ENCODE measurements at places on chromosomes 12 and 14. TPM values are rescaled to one million over a fixed set of nuclear protein-coding genes. Genes with fewer than 3 reads are reported as not detected.

RNASE2 gene
- total RNA-seq, result not detected

RTL1 gene
- total RNA-seq, result not detected

MYO1H gene
- not detected for total RNA-seq

KRT83 gene
- not detected for total RNA-seq

TGM1 gene
- total RNA-seq, result 8.7 TPM

EXD2 gene
- 10.4 TPM for total RNA-seq

DNA sequence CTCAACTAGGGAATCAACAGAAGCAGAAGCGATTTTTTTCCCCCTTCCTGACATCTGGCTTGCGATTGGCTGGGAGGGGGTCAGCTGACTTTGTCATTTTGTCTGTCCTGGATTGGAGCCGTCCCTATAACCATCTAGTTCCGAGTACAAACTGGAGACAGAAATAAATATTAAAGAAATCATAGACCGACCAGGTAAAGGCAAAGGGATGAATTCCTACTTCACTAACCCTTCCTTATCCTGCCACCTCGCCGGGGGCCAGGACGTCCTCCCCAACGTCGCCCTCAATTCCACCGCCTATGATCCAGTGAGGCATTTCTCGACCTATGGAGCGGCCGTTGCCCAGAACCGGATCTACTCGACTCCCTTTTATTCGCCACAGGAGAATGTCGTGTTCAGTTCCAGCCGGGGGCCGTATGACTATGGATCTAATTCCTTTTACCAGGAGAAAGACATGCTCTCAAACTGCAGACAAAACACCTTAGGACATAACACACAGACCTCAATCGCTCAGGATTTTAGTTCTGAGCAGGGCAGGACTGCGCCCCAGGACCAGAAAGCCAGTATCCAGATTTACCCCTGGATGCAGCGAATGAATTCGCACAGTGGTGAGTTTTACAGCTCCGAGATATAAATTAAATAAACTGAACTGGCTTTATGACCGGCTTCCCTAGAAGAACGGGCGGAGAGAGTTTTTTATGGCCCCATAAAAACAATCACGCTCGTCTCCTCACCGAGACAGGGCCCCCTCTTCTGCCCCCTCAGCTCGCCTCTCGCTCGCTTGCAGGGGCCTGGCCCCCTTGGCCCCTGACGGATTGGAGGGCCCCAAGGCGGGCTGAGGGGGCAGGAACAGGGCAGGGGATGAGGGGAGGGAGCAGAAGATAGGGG lies at the start of gene HOXC6:
Gene HOXC6 (plus strand): TSS at position 127 of the 888 bp plus-strand sequence. CDS start 82 bp downstream, at position 209.
- no peak for DNase-seq

- no peak for DNase-seq
Observed at GRCh38 chr14:34355584-34356263, 106.3 kb downstream of the SPTSSA start.

- DNase-seq, result no peak
Observed at GRCh38 chr14:61250063-61250462, 31.1 kb downstream of the TMEM30B start.

DNA sequence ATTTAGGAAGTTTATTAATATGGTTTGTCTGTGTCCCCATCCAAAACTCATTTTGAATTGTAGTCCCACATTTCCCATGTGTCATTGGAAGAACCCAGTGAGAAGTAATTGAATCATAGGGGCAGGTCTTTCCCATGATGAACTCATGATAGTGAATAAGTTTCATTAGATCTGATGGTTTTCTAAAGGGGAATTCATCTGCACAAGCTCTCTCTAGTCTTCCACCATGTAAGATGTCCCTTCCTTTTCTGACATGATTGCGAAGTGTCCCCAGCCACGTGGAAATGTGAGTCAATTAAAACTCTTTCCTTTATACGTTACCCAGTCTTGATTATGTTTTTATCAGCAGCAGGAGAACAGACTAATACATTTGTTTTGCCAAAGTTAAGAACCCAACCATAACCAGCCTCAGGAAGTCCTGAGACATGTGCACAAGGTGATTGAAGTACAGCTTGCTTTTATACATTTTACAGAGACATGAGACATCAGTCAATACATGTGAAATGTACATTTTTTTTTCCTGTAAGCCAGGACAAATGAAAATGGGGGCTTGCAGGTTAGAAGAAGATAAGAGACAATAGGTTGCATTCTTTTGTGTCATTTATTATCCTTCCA lies 1136.7 kb downstream of the TMEM121 start:
- DNase-seq, result no peak

- DNase-seq, result no peak
Observed at GRCh38 chr12:66092559-66093269, 37.8 kb downstream of the LLPH start.

DNA sequence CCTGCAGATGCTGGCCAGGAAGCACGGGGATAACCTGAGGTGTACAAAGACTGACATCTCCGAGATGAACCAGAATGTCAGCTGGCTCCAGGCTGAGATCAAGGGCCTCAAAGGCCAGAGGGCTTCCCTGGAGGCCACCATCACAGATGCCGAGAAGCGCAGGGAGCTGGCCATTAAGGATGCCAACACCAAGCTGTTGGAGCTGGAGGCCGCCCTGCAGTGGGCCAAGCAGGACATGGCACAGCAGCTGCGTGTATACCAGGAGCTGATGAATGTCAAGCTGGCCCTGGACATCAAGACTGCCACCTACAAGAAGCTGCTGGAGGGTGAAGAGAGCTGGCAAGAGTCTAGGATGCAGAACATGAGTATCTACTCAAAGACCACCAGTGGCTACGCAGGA lies 380.0 kb upstream of the USP15 start:
- no peak for DNase-seq

- DNase-seq, result no peak
Observed at GRCh38 chr12:90939382-90939781, 15.6 kb downstream of the CCER1 start.

DNA sequence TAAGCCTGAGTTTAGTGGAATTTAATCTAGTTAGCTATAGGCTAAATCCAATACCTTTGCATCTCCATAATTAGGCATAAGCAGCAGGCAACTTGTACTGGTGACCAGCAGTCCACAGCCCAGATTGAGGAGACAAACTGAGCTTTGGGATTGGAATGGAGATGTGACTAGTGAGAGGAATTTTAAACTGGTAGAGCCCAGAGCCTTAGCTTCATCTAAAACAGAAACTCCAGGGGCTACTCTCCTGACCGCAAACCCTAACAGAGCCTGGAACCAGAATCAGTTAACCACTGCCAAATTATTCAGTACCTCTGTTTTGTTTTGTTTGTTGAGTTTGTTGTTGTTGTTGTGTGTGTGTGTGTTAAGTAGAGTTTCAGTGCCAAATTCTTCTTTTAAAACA lies 53.2 kb downstream of the TSPAN19 start:
- no peak for DNase-seq

- DNase-seq, result no peak
Observed at GRCh38 chr12:65500091-65500900, 221.8 kb downstream of the MSRB3 start.

DNA sequence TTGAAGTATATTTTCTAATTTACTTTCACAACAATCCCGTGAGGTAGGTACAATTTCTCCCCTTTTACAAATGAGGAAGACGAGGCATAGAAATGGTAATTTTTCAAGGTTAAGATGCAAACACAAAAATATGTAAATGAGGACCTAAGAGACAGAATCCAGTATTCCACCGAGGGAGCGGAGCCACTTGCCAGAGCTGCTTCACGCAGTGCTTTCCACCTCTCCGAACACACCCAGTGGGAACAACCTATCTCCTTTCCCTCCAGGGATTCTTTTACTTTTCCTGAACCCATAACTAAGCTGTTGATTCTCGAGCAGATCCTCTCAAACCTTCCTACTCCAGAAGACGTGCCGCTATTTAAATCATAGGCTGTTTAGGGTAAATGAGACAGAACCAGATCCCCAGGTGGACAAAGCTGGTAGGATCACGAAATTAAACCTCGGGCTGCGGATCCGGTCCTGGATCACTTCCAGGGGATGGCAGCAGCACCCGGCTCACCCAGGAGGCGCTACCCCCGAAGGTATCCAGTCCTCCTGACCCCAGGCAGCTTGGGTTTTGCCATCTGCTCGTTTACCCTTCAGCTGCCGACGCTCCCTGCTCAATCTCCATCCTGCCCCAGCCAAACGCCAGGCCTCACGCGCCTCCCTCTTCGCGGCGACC lies 1.5 kb downstream of the DDHD1 start:
- DNase-seq, result no peak

DNA sequence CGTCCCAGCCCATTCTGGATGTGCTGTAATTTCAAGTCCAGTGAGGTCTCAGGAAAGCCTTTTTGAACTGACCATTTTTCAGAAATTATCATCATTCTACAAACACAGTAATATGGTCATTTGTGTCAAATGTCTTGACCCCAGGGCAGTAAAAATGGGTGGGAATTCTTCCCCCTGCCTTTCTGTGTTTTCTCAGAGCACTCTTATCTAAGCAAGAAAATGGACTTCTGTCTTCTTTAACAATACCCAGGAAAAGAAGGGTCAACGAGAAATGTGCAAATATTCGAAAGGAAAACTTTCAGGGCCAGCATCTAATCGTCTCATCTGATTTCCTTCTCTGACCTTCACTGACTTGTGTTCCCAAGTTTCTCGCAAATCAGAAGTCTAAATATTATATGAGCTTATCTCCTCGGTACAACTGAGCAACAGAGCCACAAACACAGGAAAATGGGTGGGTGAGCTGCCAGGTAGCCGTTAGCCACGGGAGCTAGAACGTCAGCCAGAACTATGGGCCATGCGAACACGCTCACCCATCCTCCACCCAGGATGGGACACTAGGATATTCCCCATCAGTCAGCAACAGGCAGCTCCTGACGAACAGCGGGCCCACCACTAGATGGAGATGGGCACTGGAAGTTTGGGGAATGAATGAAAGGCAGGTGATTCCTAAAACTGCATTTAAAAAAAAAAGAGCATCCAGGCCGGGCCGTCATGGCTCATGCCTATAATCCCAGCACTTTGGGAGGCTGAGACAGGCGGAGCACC lies 57.1 kb downstream of the VWF start:
- no peak for DNase-seq

GRCh38 chr14:20610002-20610765 lies 19.0 kb upstream of the RNASE12 start:
- peak; percentile 72 for DNase-seq

- DNase-seq, result no peak
Observed at GRCh38 chr12:84058136-84058535, 854.5 kb downstream of the SLC6A15 start.

GRCh38 chr14:54325766-54326165 lies 71.0 kb upstream of the CDKN3 start:
- DNase-seq, result no peak

DNA sequence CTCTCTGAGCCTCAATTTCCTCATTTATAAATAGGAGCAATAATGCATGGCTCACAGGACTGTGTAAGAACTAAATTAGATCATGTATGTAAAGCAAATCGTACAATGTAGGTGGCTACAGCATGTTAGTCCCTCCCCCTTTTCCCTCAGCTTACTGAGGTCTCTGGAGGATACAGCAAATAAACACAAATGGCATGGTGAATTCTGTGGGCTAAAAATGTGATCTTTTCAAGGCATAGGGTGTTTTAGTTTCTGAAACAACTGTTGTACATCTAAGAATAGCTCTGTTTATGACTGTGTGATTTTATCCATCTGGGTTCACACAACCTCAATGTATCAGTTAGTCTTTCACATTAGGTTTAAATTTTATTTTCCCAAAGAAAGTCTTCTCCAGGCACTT lies 121.2 kb upstream of the PLEKHG7 start:
- DNase-seq, result no peak
